ENCODE measurements at places on chromosomes 4 and X.

DNA sequence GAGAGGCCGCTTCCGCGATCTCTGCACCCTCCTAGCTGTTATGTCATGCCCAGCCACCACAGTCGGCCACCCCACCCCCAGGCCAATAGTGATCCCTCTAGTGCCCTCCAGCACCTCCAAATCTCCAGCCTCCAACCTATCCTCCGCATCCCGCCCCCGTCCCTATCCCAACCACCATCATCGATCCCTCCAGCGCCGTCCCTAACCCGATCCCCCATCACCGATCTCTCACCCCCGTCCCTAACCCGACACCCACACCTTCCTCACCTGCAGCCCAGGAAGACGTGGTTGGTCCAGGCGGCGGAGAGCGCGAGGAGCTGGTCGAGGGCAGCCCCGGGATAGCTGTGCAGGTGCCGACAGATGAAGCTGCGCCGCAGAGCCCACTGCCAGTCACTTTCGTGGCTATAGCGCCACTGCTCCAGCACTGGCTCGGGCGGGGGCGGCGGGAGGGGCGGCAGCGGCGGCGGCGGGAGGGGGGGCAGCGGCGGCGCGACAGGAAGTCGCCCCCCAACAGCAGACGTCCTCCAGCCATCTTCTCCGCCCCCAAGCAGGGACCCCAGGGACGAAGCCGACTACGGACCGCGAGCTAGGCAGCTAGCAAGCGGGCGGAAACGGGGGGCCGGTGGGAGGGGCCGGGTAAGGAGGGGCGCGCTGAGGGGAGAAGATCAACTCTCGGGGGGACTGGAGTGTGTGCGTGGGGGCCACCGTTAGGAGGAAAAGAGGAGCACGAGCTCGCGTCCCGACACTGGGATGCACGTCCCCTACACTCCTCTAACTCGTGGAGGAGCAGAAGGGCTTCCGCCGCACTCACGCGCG lies 552 bp downstream of the NKRF start:
- H3K36me3 ChIP-seq = no peaks in the 10 kb centered on the region
- peak overlapping the region; percentile 27 for H3K4me3 ChIP-seq
- H3K4me1 ChIP-seq = no peaks in the 10 kb centered on the region
- peak; percentile 55 for DNase-seq
- H3K27ac ChIP-seq = peak overlapping the region; percentile 55
- no peaks in the 10 kb centered on the region for H3K27me3 ChIP-seq

DNA sequence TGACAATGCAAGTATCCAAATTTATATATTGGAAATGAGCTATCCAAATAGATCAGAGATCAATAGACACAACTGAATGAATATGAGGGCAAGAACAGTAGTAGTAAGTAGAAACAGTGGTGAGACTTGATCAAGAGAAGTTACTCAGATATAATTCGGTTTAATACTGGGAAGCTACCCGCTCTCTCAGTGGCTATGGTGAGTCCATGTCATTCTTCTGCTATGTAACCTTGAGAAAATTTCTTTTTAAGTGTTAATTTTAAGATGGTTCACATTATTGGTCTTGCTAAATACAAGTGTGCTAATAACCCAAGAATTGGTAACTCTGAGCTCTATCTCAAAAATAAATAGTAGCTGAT lies 53.6 kb downstream of the LEF1 start:
- DNase-seq = no peak
- no peak overlapping the region for H3K27ac ChIP-seq
- no peaks in the 10 kb centered on the region for H3K4me1 ChIP-seq
- H3K36me3 ChIP-seq = no peaks in the 10 kb centered on the region
- H3K4me3 ChIP-seq = no peak overlapping the region
- H3K27me3 ChIP-seq = no peaks in the 10 kb centered on the region

DNA sequence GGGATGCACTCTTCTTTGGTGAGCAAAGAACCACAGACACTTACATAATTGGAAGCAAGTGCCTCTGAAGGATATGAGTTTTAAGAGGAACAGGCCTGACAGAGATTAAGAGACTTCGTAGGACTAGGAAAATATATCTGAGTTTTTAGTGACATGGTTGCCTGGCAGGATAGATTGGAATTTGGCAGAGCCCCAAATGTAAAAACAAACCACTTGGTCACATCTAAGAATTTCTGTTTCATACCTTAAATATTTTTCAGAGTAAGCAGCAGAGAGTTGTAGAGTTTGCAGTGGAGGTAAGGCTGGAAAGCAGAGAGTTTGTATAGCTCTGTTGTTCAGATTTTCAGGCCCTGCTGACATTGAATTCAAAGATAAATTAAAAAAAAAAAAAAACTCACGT lies 150.1 kb upstream of the MAGEB2 start:
- H3K4me3 ChIP-seq = no peak overlapping the region
- H3K27ac ChIP-seq = no peak overlapping the region
- no peaks in the 10 kb centered on the region for H3K4me1 ChIP-seq
- no peaks in the 10 kb centered on the region for H3K27me3 ChIP-seq
- H3K36me3 ChIP-seq = no peaks in the 10 kb centered on the region

DNA sequence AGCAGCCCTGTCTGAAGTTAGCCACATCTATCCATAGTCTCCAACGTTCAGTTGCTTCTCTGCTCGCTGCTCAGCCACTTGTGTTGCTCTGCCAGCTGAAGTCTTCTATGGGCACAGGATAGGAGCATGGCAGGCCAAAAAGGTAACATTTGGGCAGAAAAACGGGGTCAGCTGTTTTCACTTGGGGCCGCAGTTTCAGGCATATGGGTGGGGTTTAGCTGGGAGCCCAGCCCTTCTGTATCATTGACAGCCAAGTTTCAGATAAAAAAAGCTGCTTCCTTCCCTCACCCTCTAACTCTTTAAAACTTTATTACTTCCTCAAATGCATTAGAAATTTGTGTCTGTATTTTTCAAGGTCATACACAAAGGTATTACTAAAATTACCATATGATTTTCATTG lies 18.4 kb upstream of the MANBA start:
- no peak for DNase-seq
- no peaks in the 10 kb centered on the region for H3K4me1 ChIP-seq
- no peak overlapping the region for H3K4me3 ChIP-seq
- H3K27me3 ChIP-seq = no peaks in the 10 kb centered on the region

GRCh38 chr4:76767983-76768382 lies 130.0 kb downstream of the SOWAHB start:
- peaks cover 15% of the 10 kb centered on the region for H3K36me3 ChIP-seq
- no peaks in the 10 kb centered on the region for H3K4me1 ChIP-seq
- no peaks in the 10 kb centered on the region for H3K27me3 ChIP-seq
- H3K27ac ChIP-seq = no peak overlapping the region

DNA sequence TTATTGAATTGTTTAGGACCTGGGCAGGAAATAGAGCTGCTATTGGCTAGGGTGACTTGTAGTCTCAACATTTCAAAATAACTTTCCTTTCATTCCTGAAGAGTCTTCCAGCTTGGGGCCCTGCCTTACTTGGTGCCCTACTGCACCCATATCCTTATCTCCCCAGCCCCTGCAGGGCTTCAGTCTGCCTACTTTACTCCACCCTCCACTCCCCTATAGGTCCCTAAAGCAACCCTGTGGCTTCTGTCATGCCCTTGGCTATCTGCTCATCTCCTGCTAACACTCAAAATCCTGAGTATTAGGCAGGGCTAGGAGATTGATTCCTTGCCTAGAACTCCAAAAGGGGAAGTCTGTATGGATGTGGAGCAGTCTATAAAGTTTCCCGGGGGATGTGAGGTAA lies 57.6 kb upstream of the PRKG2 start:
- no peak for DNase-seq
- no peak overlapping the region for H3K4me3 ChIP-seq
- no peaks in the 10 kb centered on the region for H3K27me3 ChIP-seq
- H3K4me1 ChIP-seq = no peaks in the 10 kb centered on the region

DNA sequence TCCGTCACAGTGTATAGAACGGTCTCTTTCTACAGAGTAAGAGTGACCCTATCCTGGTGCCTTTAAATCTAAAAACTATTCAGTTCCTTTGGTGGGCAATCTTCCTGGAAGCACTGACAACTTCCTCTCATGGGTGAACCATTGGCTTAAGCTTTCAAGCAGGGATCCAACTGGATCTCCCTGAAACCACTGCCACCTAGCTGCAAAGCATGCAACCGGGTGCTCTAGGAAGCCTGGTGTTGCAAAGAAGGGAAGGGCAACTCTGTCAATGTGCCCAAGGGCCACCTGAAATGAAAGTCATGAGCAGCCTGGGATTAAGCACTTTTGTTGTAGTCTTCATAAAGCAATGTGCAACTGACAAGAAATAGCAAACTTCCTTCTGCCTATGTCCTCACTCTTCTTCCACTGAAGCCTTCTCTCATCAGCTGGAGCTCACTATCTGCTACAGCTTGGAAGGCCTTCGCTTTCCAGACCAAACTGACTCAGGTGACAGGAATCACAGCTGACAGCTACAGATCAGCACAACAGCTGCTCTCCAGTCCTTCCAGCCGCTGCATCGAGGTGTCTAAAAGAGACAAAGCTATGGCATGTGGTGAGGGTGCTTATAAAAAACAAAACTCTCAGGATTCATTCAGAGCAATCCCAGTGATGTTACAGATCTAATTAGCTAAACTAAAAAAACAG lies 46.1 kb downstream of the SETD7 start:
- no peaks in the 10 kb centered on the region for H3K4me1 ChIP-seq
- no peaks in the 10 kb centered on the region for H3K27me3 ChIP-seq
- no peak overlapping the region for H3K4me3 ChIP-seq
- H3K36me3 ChIP-seq = peaks cover 11% of the 10 kb centered on the region

DNA sequence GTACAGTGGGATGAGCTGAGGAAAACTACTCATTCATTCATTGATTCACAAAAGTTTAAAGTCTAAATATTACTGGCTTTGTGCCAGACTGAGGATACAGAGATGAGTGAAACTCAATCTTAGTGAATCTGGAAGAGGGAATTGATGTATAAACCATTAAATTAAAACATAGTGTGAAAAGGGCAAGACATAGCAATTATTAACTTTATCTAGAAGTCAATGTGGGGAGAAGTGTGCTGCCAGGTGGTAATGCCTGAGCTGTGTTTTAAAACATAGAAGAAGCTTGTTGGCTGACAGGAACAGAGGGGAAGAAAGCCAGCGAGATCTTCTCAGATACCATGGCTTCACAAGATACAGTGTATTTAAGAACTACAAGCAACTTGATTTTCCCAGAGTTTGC lies 153.4 kb downstream of the BMPR1B start:
- no peak overlapping the region for H3K4me3 ChIP-seq
- H3K36me3 ChIP-seq = no peaks in the 10 kb centered on the region
- H3K4me1 ChIP-seq = no peaks in the 10 kb centered on the region
- DNase-seq = no peak

DNA sequence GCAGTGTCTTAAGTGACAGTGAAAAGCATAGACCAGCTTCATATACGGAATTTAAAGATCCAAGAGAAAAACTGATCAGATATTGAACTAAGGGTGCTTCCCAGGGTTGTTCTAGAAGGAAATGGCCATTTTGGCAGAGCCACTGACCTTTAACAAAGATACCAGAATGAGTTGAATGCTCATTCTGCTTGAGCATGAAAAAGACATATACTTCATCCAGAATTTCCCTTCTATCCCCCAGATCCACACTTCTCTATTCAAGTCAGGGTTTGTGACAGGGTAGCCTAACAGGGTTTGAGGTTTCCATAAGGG lies 45.6 kb upstream of the FAM9C start:
- no peaks in the 10 kb centered on the region for H3K27me3 ChIP-seq
- no peak overlapping the region for H3K27ac ChIP-seq
- no peak for DNase-seq

DNA sequence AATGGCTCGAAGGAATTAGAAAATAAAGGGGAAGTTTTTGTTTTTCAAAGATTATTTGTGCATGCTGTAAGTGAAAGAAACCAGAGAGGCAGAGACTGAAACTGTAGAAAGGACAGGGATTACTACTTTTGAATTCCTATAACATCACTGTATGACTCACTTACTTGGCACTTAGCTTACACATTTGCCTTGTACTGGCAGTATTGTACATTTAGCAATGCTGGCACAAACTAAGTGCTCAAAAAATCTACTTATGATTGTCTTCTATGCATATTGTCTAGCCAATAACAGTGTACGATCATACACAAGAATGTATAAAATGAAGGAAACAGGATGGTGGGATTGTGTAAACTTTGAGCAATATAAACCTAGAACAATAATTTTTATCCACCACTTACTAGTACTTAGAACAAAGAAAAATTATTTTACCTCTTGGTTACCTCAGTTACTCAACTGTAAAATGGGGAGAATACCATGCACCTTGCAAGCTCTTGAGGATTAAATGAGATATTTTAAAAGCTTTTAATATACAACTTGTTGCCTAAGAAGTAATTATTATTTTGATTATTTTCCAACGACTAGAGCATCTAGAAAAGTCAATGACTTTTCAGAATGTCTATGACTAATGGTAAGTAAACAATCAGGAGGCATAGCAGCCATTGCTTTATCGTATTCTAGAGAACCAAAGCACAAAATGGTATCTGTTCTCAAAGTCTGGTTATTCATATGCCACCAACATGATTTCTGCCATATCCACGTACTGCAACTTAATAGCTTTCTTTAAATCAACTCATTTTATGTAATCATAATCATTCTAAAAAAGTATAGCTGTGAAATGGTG lies 4.7 kb downstream of the FAM120C start:
- H3K4me3 ChIP-seq = no peak overlapping the region
- no peaks in the 10 kb centered on the region for H3K36me3 ChIP-seq
- H3K27me3 ChIP-seq = no peaks in the 10 kb centered on the region
- no peak for DNase-seq
- no peak overlapping the region for H3K27ac ChIP-seq

- H3K4me3 ChIP-seq = no peak overlapping the region
- H3K27ac ChIP-seq = no peak overlapping the region
- no peak for DNase-seq
- no peaks in the 10 kb centered on the region for H3K27me3 ChIP-seq
- no peaks in the 10 kb centered on the region for H3K4me1 ChIP-seq
Measured at GRCh38 chr4:3470244-3471097, 7.4 kb downstream of the DOK7 start.

DNA sequence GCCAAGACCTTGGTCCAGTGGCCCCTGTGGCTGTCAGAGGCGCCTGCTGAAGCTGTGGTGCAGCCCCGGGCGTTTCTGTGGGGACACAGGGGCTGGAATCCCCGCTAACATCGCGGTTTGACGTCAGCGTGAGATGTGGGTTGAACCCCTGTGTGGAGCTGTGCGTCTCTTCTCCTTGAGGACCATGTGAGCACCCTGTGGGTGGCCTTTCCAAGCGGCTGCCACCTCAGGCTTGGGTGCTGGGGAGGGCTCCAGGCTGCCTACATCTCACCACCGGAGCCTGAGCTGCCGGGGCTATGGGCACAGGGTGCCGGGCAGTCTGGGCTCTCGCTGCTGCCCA lies 27.7 kb downstream of the UVSSA start:
- no peaks in the 10 kb centered on the region for H3K4me1 ChIP-seq
- no peak for DNase-seq
- H3K27me3 ChIP-seq = no peaks in the 10 kb centered on the region

GRCh38 chr4:146061610-146062334 lies 113.7 kb upstream of the LSM6 start:
- H3K27ac ChIP-seq = no peak overlapping the region
- no peaks in the 10 kb centered on the region for H3K36me3 ChIP-seq
- H3K4me3 ChIP-seq = no peak overlapping the region
- H3K27me3 ChIP-seq = no peaks in the 10 kb centered on the region
- no peaks in the 10 kb centered on the region for H3K4me1 ChIP-seq

DNA sequence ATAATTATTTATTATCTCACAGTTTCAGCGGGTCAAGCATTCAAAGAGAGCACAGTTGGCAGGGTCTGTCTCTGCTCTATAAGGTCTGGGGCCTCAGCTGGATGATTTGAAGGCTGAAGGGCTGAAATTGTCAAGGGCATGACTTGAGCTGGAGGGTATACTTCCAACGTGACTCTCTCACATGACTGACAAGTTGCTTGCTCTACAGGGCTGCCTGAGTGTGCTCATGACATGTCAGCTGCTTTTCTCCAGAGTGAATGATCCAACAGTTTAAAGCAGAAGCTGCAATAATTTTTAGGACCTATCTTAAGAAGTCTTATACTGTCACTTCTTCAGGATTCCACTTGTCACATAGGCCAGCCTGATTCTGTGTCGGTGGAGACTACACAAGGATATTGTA lies 51.2 kb downstream of the TIGD2 start:
- no peak for DNase-seq
- H3K4me1 ChIP-seq = no peaks in the 10 kb centered on the region
- no peaks in the 10 kb centered on the region for H3K36me3 ChIP-seq
